ENCODE measurements at places on chromosomes 12 and 14.

DNA sequence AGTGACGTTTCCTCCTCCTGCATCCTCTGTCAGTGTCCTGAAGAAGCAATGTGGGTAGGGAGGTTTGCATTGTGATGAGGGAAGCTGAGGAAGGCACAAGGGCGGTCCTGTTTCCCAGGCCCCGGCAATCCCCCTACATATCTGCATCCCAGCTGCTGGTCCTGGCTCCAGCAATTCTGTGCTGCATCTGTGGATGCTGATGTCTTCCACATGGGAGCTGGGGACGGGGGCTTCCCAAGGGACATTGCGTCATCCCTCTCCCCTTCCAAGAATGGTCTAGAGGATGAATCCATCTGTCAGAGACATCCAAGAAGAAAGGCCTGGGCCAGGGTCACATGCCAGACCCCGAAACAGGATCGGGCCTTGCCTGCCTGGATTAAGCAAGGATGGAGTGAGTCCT is 52.1 kb downstream of the TSPAN11 start:
- no peak for DNase-seq

GRCh38 chr12:4251216-4251891 is 22.2 kb upstream of the CCND2 start:
- DNase-seq: no peak

- no peak for DNase-seq
Observed at GRCh38 chr12:131090274-131091210, 136.8 kb downstream of the ADGRD1 start.

DNA sequence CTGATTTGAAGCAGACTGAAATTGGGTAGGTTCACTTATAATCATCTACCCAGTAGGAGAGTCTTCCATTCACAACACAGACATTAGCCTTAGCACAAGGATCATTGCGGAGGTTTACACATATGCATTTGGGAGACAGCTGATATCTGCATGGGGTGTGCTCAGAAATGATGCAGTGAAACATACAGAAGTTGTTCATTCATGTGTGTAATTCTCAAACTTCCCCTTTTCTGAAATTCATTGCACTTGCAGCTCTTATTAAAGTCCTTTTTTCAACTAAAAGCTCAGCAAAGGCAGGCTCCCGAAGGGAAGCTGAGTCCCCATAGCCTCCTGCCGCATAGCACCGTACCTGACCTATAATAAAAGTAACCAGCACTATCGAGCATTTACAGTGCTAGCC is 218.3 kb upstream of the CRY1 start:
- no peak for DNase-seq

- DNase-seq: no peak
Observed at GRCh38 chr14:22531451-22532344, 57.3 kb downstream of the DAD1 start.

DNA sequence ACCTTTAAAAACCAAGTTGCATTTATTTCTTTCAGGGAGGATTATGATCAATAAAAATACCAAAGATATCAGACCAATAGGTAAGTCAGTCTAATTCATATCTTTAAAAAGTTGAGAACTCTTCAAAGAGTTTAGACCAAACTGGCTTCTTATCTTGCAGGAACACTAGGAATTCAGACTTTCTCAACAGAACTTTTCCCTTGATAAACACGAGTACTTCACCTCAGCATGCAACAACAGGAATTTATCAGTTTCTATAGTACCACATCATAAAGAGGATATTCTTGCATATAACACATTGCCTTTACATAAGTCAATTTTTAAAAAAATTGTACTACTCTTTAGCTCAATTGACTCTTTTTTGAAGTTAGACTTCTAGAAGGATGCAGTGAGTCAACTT is 68.2 kb downstream of the DNAI7 start:
- no peak for DNase-seq

DNA sequence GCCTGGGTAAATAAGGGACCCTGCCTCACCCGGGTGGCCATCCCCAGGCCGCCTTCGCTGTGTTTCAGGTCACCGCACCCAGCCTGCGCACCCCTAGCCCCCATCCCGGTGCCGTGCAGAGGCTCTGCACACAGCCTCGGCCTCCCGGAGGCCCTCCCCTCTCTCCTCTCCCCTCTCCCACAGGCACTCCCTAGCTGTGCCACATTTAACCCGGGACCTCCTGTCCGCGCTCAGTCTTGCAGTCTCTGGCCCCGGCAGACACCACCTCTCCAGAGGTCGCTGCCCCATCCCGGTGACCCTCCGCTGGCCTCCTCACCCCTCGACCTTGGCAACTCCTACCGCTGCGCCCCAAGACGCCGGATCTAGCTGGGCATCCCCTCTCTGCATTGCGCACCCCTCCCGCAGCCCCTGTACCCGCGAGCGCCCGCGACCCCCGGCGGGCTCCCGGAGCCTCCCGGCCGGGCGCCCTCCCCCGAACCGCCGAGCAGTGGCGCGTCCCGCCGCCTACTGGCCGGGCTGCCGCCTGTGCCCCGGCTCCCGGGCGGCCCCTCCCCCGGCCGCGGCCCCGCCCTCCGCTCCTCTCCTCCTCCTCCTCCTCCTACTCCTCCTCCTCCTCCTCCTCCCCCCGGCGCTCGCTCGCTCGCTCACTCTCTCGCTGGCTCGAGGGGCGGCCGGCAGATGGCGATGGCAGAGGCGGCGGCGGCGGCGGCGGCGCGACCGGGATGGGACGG is 120.7 kb downstream of the AACS start:
- DNase-seq: no peak

- DNase-seq: no peak
Observed at GRCh38 chr14:87343652-87344051, 649.3 kb downstream of the GALC start.

DNA sequence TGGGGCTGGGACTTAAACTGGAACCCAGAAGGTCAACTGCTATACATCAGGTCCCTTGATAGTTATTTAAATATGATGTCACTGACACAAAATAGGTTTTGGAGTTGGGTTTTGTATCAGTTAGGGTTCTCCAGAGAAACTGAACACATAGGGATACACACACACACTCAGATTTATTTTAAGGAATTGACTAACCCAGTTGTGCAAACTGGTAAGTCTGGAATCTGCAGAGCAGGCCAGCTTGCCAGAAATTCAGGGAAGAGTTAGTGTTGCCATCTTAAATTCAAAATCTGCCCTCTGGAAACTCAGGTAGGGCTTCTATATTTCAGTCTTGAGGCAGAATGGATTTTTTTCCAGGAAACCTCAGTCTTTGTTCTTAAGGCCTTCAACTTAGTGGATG is 36.9 kb downstream of the MAPK1IP1L start:
- no peak for DNase-seq

DNA sequence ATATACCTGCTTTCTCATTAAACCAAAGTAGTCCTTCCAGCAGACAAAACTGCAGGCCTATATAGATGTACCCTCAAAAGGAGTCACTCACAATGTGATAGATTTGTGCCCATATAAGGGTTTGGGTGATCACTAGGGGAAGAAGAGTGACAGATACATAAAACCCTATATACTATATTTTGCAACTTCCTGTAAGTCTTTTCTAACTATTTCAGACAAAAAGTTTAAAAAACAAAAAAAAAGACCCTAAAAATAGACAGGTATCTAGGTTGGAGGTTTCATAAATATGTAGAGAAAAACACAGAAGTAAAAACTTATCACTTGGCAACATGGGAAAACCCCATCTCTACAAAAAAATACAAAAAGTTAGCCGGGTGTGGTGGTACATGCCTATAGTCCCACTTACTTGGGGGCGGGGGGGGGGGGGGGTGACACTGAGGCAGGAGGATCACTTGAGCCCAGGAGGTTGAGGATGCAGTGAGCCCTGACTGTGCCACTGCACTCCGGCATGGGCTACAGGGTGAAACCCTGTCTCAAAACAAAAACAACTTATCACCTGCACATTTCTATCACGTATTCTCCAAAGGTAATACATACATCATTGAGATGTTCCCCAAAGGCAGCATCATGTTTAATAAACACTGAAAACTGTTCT is 2.9 kb downstream of the VCPKMT start:
- DNase-seq: no peak

DNA sequence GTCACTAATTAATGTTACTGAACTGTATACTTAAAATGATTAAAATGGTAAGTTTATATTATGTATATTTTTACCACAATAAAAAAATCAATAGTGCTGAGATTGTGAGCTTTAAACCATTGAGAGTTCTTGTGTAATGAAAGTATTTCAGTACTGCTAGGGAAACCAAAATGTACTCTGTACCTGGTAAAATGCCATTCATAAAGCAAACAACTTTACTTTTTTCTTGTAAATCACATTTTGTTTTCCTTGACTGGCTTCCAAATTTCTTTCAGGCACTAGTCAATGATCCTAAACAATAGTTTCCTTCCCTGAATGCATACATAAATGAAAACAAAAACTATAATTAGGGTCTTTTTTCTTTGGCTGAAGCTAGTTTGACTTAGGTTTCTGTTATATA is 29.4 kb upstream of the SNRPF start:
- no peak for DNase-seq

DNA sequence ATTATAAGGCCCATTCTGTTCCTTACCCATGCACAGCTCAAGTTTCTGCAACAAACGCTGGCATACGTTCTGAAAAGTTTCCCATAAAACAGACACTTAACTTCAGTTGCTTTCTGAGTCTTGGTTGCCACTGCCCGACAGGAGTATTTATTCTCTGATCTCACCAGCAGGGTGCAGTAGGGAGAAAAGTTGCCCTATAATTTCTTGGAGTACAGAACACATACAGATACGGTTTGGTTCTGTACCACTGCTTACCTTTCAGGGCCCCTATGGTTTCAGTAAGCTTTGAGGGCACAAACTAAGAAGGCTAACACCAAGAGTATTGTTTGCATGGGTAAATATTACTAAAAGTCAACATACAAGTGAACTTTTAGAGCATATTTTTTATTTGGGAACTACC is 77.9 kb downstream of the SPATA7 start:
- no peak for DNase-seq

- no peak for DNase-seq
Observed at GRCh38 chr12:21613931-21614330, 9.3 kb upstream of the GYS2 start.

DNA sequence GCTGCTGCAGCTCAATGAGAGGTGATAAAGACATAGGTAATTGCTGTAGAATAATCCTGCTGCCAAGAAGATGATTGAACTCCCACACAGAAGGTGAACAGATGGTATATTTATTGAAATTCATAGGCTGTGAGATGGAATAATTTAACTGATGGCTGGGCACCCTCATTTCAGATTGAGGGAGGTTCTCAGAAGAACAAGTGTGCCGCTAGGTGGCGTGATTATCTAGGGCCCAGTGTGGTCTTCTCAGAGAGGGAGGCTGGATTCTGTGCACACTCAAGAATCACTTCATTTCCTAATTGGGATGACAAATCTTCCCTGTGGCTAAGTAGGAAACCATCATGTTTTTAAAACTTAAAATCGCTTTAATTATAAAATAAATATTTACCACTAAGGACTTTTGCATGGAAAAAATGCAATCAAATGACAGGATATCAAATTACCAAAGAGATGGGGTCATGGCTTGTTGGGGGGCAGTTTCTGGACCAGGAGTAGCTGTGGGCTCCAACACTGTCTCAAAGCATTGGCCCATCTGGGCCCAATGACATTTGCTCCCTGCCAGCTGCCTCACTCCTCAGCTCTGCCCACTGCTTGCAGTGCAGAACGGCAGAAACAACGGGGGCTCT is 132.3 kb downstream of the SNAPC1 start:
- DNase-seq: no peak

- DNase-seq: no peak
Observed at GRCh38 chr12:106442575-106442974, 85.0 kb downstream of the POLR3B start.

DNA sequence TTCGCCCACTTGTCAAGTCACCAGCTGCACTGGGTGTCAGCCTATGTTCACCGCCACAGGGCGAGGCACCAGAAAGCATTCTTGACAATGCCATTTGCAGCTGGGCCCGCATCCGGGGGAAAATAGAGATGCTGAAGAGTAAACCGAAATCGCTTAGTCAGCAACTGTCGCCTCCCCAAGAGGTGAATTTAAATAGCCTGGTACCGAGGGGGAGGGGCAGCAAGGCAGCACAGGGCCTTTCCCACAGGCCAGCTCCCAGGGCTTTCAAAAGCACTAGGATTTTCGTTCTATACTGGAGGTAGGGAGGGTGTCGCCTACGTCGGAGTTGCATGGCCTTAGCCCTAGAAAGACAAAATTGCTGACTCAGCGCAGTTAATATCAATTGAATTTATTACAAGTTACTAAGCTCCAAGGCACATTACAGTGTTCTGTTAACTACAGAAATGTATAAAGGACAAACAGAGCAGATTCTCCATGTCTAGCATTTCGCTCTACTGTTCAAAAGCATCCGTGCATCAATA is 4.3 kb downstream of the IRF2BPL start:
- DNase-seq: no peak

DNA sequence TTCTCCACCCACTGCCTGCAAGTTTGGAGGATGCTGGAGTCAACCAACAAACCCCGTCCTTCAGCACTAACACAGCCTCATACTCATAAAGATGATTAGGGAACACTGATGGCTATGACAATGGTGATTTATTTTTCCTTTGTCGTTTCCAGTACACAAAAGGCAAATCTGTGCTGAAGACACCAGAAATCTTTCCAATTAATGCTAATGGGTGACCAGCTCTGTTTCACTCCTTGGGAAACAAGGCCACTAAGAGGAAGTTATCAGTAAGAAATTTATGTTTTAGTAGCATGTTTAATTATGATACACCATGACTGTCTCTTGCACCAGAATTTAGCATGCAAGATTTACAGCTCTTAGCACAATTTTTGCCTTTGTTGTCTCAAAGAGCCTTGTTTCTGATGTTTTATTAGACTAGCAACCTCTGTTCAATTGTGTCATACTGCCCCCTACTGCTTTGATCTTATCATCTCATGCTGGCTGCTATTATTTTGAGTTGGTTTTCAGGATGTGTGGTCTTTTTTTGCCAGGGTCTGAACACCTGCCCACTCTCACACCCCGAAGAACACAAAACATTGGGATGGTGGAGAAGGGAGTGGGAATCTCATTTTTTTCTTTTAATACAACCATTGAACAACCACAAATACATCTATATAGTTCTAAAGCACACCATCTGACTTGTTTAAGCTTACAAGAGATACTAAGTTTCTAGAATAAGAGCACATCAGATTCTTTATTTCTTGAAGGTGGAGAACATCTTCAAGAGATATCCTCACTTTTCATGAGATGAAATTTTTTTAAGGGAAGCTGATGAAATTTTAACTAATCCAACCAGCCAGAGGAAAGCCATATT is 160.9 kb downstream of the SPTSSA start:
- DNase-seq: no peak

GRCh38 chr12:27488479-27488878 is 35.5 kb upstream of the PPFIBP1 start:
- no peak for DNase-seq

DNA sequence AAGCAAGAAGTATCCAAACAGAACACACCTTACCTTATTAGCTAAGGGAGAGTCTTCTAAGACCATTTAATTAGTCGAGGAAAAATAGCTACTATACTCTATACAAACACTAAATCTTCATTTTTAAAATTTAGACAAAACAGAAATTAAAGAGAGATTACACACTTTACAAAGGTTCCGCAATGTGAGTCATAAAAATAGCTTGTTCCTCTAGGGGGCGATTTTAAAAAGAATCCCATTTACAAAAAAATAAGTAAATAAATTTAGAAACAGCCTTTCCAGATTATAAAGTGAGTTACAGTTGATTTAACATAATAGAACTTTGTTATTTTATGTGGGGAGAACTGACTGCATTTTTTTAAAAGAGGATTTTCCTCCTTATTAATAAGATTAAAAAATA is 201.6 kb downstream of the PAX9 start:
- no peak for DNase-seq

- no peak for DNase-seq
Observed at GRCh38 chr12:106331599-106331998, 25.9 kb upstream of the POLR3B start.

All from esophagus squamous epithelium (tissue), 5 donors.